ENCODE measurements at places on chromosomes 4 and X.

- no peak for DNase-seq
Measured at GRCh38 chr4:11138964-11139363, 289.7 kb downstream of the HS3ST1 start.

- no peak for DNase-seq
Measured at GRCh38 chrX:45743906-45744625, 543.4 kb upstream of the DIPK2B start.

DNA sequence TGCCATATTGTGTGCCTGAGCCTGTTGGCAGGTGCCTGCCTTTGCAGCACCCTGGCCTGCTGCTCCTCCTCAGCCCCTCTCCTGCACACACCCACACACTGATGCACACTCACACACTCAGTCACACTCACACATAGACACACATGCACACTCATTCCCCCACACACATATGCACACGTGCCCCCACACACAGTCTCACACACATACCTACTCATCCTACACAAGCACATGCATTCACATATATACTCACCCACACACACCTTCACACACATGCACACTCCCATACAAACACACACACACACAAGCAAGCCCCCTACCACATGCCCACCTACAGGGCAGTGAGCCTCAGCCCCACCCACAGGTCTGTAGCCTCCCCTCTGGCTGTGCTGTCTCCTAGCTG is 245.0 kb downstream of the EVC2 start:
- DNase-seq: no peak

DNA sequence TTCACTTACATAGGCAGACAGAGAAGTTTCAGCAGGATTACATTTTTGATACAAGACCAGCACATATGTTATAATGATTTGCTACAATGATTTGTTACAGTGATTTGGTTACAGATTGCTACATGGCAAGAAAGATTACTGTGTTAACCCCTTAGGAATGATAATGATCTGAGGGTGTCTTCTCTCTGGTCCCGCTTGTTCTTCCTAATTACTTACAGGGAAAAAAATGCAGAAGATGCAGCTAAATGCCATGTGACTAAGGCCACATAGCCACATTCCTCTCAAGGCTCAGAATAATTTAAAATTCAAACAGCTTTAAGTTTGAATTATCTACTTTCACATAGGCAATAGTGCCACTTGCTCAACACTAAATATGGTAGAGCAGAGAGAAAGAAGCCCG is 9.7 kb upstream of the LAP3 start:
- DNase-seq: no peak

DNA sequence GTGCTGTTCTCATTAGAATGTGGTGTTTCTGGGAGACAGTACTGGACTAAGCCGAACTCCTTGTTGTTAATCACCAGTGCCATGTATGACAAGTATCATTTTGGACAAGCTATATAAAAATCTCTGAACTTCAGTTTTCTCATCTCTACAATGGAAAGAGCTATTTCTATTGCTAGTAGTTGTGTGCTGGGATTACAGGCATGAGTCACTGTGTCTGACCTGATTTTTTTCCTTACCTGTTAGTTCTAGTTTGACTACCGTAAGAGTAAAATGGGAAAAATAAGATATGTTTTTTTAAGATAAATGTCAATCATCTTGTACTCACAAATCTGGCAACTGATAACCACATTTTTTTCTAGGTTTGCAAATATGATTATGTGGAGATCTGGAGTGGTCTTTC is 192.3 kb downstream of the TLL1 start:
- no peak for DNase-seq

GRCh38 chr4:83782591-83782990 is 246.7 kb downstream of the GPAT3 start:
- DNase-seq: no peak

DNA sequence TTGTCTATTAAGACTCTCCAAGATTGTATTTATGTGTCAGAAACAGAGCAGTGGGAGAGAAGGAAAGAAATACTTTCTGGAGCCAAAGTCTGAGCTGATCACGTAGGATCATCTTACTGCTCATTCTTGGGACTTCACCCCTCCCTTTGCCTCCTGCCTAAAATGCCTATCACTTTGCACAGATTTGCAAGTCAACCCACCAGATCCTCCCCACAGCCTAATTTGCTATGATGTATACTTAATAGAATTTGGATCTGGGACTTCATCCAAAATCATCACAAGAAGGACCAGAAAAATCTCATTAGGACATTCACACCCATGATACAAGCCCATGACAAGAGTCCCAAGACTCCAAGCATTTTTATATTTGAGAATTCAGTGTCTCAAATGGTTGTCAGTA is 290.2 kb downstream of the FBXW7 start:
- no peak for DNase-seq

- DNase-seq: no peak
Measured at GRCh38 chr4:168177546-168178149, 85.3 kb downstream of the ANXA10 start.

DNA sequence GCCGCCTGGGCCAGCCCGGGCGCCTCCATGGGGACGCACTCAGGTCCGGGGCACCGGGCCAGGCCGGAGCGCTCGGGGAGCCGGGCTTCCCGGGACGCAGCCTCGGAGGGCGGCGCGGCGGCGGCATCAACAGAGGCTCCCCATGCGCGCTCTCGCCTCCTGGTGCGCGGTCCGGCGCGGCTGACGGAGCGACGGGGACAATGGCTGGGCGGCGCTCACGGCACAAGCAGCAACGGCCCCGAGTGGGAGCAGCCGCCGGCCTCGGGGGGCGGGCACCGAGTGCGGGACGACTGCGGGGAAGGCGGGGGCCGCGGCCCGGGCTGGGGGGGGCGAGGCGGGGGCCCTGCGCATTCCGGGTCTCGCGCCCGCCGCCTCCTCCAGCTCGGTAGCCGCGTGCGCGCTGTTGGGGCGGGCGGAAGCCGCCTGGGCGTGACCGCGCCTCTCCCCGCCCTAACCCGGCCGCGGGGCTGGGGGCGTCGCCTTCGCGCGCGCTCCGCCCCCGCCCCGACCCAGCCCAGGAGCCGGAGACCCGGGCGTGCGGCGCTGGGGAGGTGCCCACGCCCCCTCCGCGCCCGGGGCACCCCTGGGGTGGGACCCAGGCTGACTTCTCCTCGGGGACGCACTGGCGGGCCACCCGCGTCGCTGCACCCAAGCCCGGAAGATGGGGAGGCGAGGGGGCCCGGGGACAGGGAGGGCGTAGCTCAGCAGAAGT is at the start of gene PRKX:
Gene PRKX (minus strand): TSS at position 425 of the 712 bp plus-strand sequence. CDS start 396 bp downstream, at position 29.
- no peak for DNase-seq

GRCh38 chr4:150583287-150584110 is 1.5 kb downstream of the MAB21L2 start:
- DNase-seq: no peak

DNA sequence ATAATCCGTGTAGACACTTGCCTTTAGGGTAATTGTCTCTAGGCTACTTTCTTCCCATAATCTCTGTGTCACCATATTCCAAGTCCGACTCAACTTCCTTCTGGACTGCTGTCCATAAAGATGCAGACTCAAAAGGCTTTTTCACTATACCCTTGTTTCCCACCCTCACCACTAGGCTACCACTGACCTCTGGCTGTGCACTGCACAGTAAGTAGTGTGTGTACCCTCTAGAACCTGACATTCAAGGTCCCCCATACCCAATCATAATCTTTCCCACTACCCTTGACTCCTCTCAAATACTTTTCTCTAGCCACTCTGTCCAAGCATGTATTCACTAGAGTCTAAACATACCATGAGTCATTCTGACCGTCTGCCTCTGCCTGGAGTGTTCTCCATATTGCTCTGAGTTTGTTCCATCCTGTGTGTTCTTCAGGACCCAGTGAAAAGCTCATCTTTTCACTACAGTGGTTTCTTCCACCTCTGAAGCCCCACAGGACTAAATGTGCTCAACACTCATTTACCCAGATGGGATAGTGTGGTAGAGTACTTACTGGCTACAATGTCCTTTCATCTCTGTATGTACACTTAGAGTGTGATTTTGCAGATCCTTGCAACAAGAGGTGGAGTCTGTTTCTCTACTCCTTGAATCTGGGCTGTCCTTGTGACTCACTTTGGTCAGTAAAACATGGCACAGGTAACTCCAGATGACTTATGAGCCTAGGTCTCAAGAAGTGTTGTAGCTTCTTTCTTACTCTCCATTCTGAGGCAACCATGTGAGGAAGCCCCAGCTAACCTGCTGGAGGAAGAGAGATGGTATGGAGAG is 17.4 kb downstream of the JADE3 start:
- DNase-seq: no peak

- DNase-seq: peak; percentile 12
Measured at GRCh38 chrX:119887721-119888425, 7.8 kb upstream of the AKAP14 start.
